ENCODE measurements at places on chromosomes 2 and 18.

DNA sequence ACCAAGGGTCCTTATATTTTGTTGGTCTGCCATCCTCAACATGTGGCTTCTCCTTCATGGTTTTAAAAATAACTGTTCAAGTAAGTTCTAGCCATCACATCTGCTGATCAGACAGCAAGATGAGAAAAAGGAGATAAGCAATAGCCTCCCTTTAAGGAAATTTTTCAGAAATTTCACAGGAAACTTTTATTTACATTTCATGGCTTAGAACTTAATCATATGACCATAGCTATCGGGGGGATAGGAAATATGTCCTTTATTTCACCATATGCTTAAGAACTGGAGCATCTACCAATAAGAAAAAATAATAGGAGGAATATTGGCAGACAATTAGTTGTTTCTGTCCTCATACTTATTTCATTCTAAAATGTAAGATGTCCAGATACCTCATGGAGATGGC lies 16.2 kb downstream of the ATF2 start:
- DNase-seq, result no peak

DNA sequence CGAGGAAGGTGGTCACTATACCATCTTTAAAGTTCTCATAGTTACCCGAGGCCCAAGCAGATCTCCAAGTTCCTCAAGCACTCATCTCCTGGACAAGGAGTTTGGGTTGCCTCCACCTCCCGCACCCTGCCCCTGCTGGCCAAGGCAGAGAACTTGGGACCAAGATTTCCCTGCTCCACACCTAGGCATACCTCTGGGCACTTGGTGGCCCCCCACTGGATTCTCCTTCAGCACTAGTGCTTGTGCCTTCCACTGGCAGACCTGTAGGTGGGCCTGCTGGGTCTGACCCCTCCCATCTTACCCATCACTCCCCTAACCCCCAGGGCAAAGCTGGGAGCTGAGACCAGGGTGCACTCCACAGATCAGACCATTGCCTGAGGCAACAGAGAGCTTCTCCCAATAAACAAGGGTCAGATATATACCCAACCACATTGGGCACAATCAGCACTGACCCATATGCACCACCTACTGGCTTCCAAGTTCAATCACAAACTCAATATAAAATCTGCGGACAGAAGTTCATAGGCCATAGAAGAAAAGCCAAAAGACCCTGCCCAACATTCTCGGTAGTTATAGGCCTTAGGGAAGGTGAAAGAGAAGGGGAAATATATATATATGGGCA lies 244.2 kb downstream of the EXOC6B start:
- DNase-seq, result no peak

- DNase-seq, result no peak
Observed at GRCh38 chr2:119311831-119312230, 54.8 kb downstream of the C2orf76 start.

- DNase-seq, result no peak
Observed at GRCh38 chr2:169343202-169343601, 19.1 kb downstream of the LRP2 start.

- DNase-seq, result no peak
Observed at GRCh38 chr18:27428120-27428519, 243.0 kb upstream of the CHST9 start.

DNA sequence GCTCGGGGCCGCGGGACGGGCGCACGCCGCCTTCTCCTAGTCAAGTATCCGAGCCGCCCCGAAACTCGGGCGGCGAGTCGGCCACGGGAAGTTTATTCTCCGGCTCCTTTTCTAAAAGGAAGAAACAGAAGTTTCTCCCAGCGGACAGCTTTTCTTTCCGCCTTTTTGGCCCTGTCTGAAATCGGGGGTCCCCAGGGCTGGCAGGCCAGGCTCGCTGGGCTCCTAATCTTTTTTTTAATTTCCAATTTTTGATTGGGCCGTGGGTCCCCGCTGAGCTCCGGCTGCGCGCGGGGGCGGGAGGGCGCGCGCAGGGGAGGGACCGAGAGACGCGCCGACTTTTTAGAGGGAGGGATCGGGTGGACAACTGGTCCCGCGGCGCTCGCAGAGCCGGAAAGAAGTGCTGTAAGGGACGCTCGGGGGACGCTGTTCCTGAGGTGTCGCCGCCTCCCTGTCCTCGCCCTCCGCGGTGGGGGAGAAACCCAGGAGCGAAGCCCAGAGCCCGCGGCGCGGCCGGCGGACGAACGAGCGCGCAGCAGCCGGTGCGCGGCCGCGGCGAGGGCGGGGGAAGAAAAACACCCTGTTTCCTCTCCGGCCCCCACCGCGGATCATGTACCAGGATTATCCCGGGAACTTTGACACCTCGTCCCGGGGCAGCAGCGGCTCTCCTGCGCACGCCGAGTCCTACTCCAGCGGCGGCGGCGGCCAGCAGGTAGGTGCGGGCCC lies 617 bp downstream of the FOSL2 start:
- DNase-seq, result no peak

- DNase-seq, result peak; percentile 45
Observed at GRCh38 chr2:240205348-240205747, 64.9 kb upstream of the OTOS start.

DNA sequence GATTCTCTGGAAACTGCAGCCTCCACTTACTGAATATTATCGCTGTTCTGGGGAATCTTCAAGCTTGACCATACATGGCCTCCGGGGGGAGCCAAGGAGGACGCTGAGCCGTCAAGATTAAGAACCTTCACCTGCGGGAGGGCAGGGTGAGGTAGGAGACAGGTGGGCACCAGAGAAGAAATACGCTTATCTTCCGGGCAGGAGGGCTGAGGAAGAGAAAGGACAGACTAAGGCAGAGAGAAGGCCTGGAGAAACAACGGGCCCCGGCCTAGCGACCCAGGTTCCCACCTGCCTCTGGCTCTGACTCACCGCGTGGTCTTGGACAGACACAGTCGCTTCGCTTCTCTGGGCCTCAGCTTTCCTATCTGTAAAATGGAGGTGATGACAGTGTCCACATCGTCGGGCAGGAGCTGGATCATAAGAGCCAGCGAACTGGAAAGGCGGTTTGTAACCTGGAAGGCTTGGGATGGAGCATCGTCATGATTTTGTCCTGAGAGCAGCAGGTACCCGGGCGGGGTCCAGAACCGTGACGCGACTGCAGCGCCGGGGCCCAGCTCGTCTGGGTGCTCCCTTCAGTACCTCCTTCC lies 659 bp downstream of the ZNF142 start:
- no peak for DNase-seq

DNA sequence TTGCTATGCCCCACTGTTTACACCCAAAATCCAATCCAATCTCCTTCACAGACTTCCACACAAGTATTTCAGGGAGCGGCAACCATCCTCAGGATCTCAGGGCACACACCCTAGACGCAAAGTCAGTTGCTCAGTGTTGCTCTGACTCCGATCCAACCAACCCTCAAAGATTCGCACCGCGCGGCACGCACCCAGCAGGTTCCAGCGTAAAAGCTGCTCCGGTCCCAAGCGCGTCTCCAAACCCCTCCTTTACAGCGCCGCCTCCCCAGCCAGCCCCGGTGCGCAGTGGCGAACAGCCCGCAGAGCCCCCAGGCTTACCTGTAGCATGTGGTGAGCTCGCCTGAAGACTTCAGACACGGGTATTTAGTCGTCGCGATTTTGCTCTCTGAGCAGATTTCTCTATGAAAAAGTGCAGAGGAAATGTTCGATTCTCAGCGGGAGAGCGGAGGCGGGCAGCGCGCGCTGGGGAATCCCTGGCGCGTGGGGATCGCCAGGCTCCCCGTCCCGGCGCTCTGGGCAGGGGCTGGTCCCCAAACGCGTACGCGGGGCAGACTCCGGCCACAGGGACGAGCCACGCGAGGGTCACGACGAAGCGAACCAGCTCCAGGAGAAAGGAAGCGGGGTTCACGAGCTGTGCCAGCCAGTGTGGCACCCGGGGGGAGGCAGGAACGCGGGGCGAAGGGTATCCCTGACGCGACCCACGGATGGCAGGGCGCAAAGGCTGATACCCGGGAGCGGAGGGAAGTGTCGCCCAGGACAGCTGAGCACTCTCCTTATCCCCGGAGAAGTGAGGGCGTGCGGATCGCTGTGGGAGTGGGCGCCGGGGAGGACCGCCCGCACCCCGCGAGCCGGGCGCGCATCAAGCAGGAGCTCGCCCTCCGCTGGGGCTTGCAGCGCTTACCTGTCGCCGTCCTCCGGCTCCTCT lies 650 bp downstream of the CCBE1 start:
- no peak for DNase-seq

DNA sequence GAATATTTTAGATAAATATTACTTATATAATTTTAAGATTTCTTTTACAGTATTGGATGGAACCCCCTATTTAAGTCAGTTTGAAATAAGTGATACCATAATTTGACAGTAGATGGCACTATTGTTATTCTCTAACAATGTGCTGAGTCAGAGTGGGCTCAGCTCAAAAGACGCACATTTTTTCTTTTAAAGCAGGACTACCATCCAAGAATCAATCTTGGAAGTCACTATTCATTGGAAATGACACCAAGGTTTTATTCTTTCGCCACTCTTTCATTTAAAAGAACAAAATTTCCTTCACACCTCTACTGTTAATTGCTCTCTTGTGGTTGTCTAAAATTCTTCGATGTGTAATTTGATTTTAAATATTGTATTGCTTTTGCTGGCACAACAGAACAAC lies 32.6 kb upstream of the SPAG16 start:
- DNase-seq, result no peak

- no peak for DNase-seq
Observed at GRCh38 chr2:7773362-7774360, 856.4 kb downstream of the RNF144A start.

Data from Panc1 (cell line).